ENCODE measurements at places on chromosomes 13 and 19.

DNA sequence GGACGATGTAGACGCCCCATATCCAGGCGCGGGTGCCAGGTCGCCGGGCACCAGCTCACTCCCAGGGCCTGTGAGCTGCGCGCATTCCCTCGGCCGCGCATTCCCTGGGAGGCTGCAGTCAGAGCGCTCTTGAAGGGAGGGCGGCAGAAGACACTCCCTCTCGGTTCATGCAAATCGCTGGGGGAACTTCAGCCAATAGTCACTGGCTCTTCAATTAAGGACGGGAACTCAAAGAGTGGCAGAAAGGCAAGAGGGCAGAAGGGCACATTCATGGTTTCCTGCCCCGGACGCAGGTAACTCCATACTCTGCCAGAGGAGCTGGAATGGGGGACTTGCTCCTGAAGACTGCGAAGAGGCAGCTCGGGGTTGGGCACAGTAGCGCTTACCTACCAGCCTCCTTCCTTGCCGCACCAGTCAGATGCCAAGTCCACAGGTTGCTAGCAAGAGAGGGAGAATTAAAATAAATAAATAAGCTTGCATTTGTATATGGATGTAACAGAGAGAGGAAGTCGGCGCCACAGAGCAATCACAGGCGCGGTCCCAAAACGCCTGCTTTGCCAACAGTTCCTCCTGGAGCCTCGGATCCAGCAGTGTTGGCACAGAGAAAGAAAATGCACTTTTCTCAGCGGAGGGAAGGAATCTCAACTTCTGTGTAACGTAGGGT is 459 bp downstream of the PCDH20 start:
- DNase-seq, result peak; percentile 70

GRCh38 chr19:33641956-33642498 is 20.3 kb downstream of the CHST8 start:
- DNase-seq, result no peak

DNA sequence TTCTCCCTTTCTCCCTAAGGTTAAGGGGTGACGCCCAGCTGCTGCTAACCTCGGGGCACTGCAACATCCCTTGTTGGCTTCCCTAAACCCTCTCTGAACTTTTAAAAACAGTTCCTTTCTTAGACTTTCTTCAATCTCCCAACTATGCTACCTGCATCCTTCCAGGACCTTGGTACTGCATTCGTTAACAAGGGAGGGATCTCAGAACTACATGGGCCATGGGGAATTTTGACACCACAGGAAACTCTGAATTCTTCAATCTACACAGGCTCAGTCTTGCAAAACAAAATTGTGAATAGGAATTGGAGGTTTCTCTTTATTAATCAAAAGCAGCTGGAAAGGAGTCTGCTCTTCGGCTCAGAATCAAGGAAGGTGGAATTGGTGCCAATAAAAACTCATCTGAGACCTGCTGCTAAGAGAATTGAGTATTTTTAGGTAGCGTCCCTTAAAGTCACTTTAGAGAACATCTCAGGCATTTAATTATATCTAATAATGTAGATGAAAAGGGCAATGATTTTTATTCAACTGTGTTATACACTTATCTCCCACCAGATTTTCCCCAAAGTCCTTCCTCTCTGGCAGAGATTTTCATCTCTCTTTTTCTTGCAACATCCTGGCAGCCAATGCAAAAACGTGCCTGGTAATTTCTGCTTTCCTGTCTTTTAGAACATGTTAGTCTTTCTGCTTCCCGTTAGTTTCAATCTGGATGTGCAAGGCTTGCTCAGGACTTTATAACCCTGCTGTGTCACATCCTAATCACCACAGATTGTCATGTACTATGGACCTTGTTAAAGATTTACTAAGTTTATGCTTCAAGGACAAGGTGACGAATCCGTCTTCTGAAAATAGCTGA is 69.1 kb upstream of the SLC15A1 start:
- DNase-seq, result peak; percentile 75

DNA sequence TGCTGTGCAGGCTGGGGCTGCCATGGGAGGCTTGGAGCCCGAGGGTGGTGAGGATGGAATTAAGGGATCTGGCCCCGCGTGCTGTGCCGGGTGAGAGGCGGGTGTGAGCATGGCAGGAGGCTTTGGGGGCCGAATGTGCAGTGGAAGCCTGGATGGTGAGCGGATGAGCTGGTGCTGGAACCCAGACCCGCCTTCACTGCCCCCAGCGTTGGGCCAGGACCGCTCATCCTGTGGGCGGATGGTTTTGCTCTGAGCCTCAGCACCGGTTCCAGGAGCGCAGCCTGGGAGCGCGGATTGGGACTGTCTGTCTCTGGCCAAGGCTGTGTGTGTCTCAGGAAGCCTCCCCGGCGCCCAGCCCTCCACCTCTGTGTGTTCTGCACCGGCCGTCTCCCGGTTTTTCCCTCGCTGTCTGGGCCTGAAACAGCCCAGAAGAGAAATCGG is 16.7 kb downstream of the KDM4B start:
- DNase-seq, result no peak

DNA sequence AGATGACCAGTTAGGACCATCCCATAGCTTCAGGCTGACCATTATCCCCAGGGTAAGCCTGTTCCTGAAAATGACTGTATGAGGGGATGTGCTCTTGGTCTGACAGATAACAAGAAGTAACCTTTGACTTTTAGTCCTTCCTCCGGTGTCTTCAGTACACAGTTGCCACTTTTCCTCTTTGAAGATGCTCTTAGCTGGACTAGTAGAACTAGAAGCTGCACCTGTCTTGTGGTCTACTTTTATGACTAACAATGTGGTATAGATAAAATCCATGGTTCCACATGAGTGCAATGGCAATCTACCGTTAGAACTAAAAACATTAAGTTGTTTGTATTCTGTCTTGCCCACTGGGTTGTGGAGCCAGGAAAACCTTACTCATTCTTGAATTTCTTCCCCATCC is 5.9 kb upstream of the RUBCNL start:
- DNase-seq, result no peak

DNA sequence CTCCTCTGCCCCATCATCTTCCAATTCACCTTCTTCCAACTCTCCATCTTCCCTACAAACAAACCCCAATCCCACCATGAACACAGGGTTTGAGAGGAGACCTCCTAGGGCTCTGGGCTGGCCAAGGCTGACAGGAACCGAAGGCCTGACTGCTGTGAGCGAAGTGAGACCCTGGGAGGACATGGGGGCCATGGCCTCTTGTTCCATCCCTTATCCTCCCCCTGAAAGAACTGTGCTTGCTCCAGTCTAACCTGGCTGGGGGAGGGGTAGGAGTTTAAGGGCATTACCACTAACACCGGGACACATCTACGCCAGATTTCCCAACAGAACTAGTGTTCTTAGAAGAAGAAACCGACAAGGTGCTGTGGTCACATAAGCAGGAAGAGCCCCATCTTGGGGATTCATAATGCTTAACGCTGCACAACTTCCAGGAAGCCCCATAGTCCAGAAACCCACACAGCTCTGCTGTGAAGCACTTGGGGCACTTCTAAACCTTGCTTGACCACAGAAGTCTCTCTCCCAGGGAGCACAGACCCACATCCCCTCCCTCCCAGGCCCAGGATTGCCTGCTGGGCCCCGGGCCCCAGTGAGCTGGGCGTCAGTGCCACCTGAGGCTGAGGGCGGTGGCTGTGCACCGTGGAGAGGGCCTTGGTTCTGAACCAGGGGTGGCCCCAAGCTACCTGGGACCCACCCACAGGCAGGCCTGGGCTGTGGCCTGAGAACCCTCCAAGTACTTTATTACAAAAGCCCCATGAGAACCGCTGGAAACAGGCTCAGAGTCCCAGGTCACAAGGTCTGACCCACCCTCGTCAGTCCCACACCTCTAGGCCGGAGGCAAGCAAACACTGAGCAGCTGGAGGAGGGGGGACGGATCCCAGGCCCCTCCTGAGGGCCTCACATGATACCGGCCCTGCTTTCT is 18.8 kb downstream of the ZC3H4 start:
- DNase-seq, result no peak

DNA sequence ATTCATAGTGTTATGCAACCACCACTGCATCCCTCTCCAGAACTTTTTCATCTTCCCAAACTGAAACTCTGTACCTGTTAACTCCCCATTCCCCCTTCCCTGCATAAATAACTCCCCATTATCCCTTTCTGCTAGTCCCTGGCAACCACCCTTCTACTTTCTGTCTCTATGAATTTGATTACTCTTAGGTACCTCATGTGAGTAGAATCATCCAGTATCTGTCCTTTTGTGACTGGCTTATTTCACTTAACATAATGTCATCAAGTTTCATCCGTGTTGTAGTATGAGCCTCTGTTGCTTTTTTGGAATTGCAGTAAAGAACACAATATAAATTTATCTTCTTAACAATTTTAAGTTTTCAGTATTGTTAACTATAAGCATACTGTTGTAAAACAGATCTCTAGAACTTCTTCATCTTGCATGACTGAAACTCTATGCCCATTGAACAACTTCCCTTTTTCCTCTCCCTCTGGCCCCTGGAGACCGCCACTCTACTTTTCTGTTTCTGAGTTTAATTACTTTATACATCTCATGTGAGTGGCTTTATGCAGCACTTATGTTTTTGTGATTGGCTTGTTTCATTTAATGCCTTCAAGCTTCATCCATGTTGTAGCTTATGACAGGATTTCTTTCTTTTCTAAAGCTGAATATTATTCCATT is 87.3 kb upstream of the ABCC4 start:
- DNase-seq, result no peak
